ENCODE measurements at places on chromosomes 1 and 21. TPM values are rescaled to one million over a fixed set of nuclear protein-coding genes. Genes with fewer than 3 reads are reported as not detected.

DNA sequence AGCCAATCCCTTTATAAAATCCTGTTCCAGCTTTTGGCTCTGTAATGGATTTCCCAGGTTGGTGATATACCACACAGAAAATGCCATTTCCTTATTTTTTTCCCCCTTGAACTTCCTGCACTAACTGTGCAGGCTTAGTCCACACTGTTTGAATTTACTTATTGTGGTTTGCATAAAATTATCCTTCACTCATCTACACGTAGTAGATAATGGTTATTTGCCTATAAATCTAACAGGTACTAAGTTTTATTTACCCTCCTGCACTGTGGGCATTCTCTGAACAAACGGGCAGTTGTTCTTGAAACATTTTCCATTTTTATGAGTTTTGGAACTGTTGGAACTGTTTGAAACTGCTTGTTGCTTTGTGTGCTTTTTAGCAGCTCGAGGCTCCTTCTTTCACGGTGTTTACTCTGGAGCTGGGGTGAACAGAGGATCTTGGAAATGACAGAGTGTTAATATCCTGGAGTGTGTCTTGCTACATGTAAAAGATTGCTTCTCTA lies 23.0 kb upstream of the KIFAP3 start:
- H3K27me3 ChIP-seq = no peaks in the 10 kb centered on the region
- no peaks in the 10 kb centered on the region for H3K36me3 ChIP-seq
- H3K27ac ChIP-seq = no peak overlapping the region
- no peak overlapping the region for H3K4me3 ChIP-seq
- no peaks in the 10 kb centered on the region for H3K4me1 ChIP-seq
- no peak for DNase-seq

DNA sequence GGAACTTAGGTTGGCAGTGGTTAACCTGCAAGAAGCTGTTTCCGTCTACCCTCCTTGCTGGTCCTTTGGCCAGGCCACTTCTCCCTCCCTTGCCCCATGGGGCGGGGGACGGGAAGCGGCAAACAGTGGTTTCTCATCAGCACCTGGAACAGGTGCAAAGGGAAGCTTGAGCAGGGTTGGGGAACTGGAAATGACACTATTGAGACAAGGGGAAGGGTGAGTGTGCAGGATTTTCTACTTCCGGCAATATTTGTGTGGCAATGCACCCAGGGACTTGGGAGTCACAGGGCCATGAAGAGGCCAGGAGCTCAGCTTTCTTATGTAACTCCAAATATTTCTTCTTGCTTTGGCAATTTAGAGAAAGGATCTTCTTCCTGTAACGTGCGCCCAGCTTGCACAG lies 29.0 kb upstream of the SARS1 start:
- H3K4me1 ChIP-seq = no peaks in the 10 kb centered on the region
- H3K36me3 ChIP-seq = no peaks in the 10 kb centered on the region
- no peak overlapping the region for H3K4me3 ChIP-seq
- no peak overlapping the region for H3K27ac ChIP-seq
- no peaks in the 10 kb centered on the region for H3K27me3 ChIP-seq
- DNase-seq = no peak

- no peaks in the 10 kb centered on the region for H3K36me3 ChIP-seq
- no peaks in the 10 kb centered on the region for H3K4me1 ChIP-seq
- no peaks in the 10 kb centered on the region for H3K27me3 ChIP-seq
These were observed at the start of gene C1QA for GRCh38 chr1:22636353-22636752. Gene C1QA, plus strand, starts transcription at chr1:22636628. Its CDS starts 989 bp downstream, at chr1:22637617.

DNA sequence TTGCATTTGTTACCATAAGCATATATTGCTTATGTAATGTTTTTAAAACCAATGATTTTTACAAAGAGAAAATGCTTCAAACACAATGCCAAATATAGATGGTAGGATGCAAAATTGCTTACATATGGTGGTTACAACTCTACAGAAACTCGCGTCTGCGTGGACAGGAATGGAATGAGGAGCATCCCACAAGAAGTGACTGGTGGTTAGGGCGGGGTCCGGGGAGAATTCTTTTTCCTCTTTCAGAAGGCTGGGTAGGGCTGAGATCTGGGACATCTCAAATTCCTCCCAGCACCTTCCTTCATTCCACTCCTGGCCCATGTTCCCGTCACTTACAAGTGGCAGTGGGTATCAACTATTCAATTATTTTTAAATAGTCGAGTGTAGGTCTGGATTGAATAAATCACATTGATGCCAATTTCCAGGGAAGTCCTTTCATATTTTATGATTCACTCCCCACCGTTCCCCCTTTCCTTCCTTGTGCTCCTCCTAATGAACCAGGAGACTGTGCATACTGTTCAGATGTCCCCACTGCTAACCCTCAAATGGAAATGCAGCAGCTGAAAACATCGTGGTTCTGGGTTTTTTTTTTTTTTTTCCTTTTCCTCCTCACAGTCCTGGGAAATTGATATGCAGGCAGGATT lies 174.5 kb upstream of the POU3F1 start:
- H3K4me1 ChIP-seq = no peaks in the 10 kb centered on the region
- H3K27me3 ChIP-seq = no peaks in the 10 kb centered on the region
- DNase-seq = no peak

- H3K4me1 ChIP-seq = peaks cover 3% of the 10 kb centered on the region
- DNase-seq = no peak
- H3K27ac ChIP-seq = no peak overlapping the region
- H3K36me3 ChIP-seq = no peaks in the 10 kb centered on the region
These were observed 176.0 kb downstream of the GABPA start for GRCh38 chr21:25910809-25911208.

GRCh38 chr1:24470592-24470991 lies 32.0 kb upstream of the RCAN3 start:
- no peaks in the 10 kb centered on the region for H3K4me1 ChIP-seq
- H3K4me3 ChIP-seq = no peak overlapping the region
- no peak for DNase-seq

- H3K36me3 ChIP-seq = no peaks in the 10 kb centered on the region
- no peak overlapping the region for H3K4me3 ChIP-seq
- H3K27me3 ChIP-seq = no peaks in the 10 kb centered on the region
- no peak for DNase-seq
- H3K27ac ChIP-seq = no peak overlapping the region
- H3K4me1 ChIP-seq = no peaks in the 10 kb centered on the region
These were observed 59.0 kb downstream of the SPATA46 start for GRCh38 chr1:162317621-162318020.

Gene FCMR
- 4.0 TPM for total RNA-seq

Gene TDRD5
- not detected for total RNA-seq

Gene PRUNE1
- total RNA-seq = 14.8 TPM

Data from aorta (tissue), 5 donors.